ENCODE measurements at places on chromosomes 6 and 20.

GRCh38 chr6:26180346-26180745 is 93.1 kb downstream of the HFE start:
- no peak for DNase-seq

DNA sequence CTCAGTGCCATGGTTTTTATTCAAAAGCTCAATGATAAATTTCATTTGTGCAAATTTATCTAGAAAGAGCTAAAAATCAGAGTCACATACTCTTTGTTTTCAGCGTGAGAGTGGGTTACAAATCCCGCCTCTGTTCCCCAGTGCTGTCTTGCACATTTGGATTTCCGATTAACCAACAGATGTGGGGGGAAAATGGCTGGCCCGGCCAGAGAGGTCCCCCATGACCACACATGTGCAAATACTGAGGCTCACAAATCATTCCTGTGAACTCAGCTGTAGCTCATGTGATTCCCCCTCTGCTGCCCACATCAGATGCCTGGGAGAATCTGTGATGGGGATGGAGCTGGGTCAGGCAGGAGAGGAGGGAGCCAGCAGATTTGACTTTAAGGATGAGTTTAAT is 168.7 kb downstream of the PAX1 start:
- no peak for DNase-seq

GRCh38 chr20:37468886-37469285 is 52.2 kb upstream of the NNAT start:
- DNase-seq, result no peak

DNA sequence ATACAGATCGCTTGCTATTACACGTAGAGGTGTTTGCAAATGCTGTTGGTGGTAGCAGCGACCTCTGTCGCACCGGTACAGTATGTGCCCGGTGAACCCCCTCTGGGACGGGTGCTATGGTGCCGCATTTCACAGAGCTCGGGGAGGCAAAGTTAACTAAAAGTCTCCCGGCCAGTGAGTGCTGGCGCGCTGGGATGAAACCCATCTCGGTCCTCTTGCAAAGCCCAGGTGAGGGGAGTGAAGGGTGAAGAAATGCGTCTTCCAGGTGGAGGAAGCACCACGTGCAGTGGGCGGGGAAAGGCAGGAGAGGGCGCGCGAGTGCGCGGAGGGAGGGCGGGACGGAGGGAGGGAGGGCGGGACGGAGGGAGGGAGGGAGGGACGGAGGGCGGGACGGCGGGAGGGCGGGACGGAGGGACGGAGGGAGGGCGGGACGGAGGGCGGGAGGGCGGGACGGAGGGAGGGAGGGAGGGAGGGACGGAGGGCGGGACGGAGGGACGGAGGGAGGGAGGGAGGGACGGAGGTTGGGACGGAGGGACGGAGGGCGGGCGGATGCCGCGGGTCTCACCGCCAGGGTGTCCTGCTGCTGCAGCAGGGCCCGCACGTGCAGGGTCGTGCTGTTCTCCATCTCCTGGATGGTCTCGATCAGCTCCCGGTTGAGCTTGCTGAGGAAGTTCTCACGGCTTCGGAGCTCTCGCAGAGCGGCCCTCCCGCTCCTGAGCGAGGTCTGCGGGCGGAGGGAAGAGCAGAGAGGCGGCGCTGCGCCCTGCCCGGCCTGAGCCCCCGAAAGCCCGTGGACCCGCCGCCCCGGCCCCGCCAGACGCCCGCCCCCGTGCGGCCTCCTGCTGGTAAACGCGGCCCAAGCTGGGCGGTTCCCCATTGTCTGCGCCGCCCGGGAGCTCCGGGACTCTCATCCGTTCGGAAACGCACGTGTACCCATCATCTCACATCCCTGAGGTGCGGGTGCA is 11.7 kb downstream of the C20orf96 start:
- DNase-seq, result no peak

- DNase-seq, result no peak
Measured at GRCh38 chr6:98358173-98358572, 476.2 kb upstream of the POU3F2 start.

DNA sequence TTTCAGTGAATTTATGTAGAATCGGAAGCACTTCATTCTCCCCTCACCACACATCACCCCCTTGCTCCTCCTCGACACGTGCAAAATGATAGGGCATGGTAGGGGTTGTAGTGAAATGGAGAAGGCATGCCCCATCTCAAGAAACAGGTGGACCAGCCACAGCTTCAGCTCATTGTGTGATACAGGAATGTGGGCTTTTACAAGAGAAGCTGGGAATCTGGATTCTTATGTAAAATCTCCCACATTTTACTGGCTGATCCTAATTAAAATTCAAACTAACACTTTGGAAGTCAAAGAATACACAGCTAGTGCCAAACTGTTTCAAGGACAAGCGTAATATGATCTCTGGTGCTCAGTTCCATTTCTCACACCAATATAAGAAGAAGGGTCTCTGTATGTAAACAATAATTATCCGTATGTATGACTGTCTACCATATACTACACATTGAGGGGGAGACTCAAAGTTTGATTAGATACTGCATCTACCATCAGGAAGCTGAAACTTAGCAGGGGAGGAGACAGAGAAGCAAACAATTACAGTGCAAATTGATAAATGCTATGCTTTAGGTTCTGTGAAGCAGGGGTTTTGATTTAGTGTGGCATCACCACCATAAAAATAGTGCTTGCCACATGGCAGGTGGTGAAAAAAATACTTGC is 24.3 kb upstream of the KIAA0408 start:
- no peak for DNase-seq

- DNase-seq, result no peak
Measured at GRCh38 chr6:27836783-27837624, 75.2 kb downstream of the OR2B2 start.

- no peak for DNase-seq
Measured at GRCh38 chr6:154921482-154921881, 73.6 kb upstream of the TIAM2 start.

GRCh38 chr6:101413773-101414172 is 20.3 kb downstream of the GRIK2 start:
- DNase-seq, result no peak
